ENCODE measurements at places on chromosomes 13 and 19.

DNA sequence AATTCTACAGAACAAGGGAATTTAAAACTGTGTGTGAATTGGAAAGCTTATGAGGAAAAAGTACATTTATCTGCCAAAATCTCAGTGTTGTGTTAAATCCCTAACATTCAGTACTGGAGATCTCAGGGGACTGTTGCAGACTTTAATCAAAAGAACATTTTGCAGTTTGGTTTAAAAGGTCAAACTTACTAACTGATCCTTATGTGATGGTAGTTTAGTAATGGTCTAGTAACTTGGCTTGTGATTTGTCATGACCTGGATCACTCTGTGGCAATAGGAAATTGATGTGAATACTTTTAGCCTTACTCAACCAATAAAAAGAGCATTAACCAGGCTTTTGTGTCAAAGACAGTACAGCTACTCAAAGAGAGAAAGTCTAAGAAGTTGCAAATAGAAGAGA, 862.1 kb upstream of the MIR17HG start:
- no peak for DNase-seq

GRCh38 chr19:40217027-40217810, 965 bp downstream of the TTC9B start:
- DNase-seq = no peak

DNA sequence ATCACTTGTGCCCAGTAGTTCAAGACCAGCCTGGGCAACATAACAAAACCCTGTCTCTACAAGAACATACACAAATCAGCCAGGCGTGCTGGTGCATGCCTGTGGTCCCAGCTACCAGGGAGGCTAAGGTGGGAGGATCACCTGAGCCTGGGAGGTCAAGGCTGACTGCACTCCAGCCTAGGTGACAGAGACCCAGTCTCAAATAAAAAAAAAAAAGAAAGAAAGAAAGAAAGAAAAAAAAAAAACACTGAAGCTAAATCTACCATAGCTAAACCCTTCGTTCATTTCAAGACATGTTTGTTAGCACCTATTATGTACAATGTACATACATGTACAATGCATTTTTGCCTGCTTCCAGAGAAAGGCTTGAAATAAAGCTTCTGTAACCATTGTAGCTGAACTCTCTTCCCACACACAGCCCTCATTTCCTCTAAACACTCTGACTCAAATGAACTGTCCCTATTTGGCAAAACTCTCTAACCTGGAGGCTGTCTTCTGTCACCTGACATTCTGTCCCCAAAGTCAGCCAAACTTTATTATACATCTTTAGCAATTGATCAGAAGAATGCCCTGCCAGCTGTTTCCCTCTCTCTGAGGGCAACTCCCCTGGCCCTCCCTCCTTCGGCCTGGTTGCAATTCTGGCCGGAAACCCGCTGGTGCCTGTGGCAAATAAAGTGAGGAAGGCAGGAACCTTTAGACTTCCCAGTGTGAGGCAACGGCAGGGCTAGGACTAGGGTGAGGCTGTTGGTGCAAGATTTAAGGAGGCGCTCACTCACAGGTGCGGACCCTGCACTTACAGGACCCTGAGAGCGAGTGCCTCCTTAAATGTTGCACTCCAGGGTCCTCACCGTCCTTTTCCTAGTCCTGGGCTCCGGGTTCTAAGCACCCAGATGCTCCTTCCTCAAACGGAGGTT, 1.8 kb downstream of the ETHE1 start:
- no peak for DNase-seq

DNA sequence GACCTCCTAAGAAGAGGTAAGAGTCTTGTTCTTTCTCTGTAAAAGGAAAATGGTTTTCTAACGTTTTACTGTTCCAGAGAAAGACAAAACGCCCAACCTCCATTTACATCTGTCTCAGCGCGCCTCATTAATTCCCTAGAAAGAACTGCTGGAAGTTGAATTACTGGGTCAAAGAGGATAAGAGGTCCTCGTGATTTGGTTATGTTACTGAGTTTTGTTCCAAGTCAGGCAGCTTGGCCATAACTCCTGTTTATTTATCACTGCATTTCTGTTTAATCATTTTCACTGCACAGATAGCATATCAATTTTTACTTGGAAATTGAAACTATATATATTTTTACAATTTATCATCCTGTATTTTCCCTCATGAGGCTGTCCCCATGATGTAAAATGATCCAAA, 112.9 kb upstream of the PEG3 start:
- DNase-seq = no peak

GRCh38 chr13:28492569-28493367, 2.2 kb downstream of the FLT1 start:
- no peak for DNase-seq

DNA sequence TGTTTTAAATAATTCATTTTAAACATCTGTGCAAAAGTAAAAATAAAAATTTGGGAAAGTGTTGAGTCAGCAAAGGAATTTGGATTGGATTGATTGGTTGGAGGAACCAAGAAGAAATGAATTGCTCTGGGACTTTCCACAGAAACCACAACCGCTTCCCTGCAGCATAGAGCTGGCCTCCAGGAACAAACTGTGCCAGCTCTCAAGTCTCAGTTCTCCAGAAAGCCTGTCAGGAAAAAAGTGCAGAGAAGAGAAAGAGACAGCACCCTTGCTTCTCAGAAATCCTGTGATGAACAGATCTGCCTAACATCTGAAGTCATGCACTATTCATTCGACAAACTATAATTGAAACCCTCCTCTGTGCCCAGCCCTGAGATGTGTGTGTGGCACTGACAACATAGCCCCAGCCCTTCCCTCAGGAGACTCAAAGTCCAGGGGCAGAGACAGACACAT, 14.8 kb downstream of the LYPD3 start:
- no peak for DNase-seq

GRCh38 chr13:66543780-66544179, 686.4 kb downstream of the PCDH9 start:
- DNase-seq = no peak

GRCh38 chr13:43545317-43545874, 241.4 kb downstream of the ENOX1 start:
- DNase-seq = no peak

DNA sequence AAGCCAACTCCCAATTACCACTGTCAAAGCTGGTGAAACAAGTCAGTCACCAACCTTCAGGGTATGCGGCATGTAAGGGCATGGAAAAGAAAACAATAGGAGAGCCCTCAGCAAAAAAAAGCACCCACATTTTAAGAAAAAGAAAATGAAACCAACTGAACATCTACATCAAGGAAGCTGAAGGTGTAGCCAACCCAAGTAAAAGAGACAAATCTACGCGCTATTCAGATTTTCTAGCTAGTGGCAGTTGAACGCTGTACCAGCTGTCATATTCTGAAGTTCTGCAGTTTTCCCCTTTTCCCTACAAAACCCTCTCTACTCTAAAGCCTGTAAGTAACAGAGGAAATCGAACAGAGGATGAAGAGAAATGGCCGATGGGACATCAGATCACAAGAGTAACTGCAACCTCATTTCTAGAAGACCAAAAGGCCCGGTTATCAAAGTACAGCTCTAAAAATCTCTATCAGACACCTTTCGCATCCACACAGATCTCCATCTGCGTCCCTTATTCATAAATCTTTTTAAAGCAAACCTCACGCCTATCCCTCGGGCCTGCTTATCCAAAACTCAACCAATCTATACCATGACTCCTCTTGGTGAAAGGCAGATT, 1.4 kb downstream of the MYCBP2 start:
- no peak for DNase-seq

GRCh38 chr19:46080561-46080960, 39.8 kb upstream of the IGFL4 start:
- DNase-seq = no peak

- DNase-seq = no peak
Measured at GRCh38 chr13:93984052-93984451, 495.4 kb downstream of the DCT start.

DNA sequence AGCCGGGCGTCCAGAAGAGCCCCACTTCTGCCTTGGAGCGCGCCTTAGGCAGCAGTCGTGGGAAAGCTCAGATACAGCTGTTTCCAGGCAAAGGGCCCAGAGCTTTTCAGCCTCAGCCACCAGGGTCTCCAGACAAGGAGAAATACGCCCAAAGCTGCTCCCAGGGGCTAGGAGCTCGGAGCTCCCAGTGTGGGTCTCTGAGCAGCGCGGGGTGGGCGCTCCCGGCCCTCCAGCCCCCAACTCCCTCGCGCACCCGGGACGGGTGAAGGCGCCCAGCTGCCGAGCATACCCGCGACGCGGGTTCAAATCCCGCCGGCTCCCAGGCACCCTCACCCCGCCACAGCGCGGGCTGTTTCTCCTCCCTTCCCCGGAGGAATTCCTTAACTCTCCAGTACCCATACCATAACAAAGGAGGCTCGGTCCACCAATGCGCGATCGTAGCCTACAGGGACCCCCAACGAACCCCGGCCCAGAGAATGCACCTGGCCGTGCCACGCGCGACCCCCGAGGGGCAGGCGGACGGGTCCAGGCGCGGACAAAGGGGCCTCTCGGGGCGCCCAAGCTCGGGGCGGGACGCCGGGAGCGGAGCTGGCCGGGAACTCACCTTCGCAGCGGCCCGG, 507 bp downstream of the COL4A1 start:
- DNase-seq = no peak

All from CD8-positive, alpha-beta memory T cell (primary cell).